ENCODE measurements at places on chromosomes 2 and 18.
A peak's percentile ranks its signal among the peaks of the same experiment; 100 is the strongest.

- DNase-seq, result no peak
Observed at GRCh38 chr2:84704505-84705244, 176.2 kb downstream of the TRABD2A start.

GRCh38 chr2:238107525-238108422 lies 7.6 kb downstream of the ESPNL start:
- DNase-seq, result no peak

DNA sequence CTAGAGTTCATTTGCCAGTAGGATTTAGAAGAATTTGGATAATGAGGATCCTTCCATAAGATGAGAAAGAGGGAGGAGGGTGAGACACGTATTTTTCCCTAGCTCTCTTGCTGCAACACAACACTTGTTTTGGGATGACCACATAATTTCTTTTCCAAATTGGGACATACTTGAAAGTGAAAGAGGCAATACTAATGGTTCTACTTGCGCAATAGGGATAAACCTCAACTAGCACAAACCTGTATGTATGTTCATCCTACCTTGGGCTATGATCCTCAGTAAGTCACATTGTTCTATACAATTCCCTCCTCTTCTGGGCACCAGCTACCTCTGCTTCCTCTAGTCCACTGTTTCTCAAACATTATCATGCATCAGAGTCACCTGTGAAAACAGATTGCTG lies 1208.8 kb upstream of the LRRTM1 start:
- no peak for DNase-seq

- DNase-seq, result no peak
Observed at GRCh38 chr18:55665506-55665905, 77.5 kb upstream of the TCF4 start.

GRCh38 chr2:158046121-158046880 lies 55.4 kb upstream of the UPP2 start:
- no peak for DNase-seq

- DNase-seq, result peak; percentile 56
Observed at GRCh38 chr18:23422751-23423418, 30.2 kb upstream of the RIOK3 start.

Data from NCI-H1105 (cell line).